KG1 (cell line): ENCODE measurements at places on chromosomes 1 and 21.

DNA sequence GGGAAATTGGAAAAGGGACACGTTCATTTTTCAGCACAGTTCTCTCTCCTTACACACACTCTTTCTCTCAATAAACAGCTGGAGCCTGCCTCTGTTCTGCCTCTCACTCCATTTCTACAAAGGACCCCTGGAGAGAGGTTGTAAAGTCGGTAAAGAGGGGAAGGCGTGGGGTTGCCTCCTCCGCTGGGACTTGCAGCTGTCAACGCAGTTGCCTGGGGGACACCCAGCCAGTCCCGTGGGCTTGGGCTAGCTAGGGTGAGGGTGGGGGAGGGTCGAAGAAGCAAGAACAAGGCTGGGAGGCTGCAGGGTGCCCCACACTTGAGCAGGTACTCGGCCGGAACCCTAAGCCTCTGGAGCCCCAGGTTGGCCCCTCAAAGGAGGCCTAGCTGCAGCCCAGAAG lies 27.6 kb downstream of the C1orf216 start:
- no peak for DNase-seq

- DNase-seq, result no peak
Measured at GRCh38 chr21:35227786-35228185, 178.7 kb upstream of the RUNX1 start.

DNA sequence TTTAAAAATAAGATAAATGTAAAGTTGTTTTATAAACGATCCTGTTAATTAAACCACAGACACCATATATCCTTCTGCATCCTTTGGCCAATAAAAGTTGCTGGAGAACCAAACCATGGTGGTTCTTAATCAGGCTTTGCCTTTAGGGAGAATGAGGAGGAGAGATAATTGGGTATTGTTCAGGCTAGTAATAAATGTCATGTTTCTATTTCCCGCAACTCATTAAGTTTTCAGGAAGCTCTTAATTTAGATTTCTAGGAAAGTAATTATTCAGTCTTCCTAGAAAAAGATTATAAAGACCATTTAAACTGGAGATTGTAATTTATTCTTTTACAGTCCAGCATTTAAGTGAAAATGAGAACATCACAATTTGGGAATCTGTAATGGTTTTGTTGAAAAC lies 34.5 kb downstream of the RAB4A start:
- DNase-seq, result no peak

DNA sequence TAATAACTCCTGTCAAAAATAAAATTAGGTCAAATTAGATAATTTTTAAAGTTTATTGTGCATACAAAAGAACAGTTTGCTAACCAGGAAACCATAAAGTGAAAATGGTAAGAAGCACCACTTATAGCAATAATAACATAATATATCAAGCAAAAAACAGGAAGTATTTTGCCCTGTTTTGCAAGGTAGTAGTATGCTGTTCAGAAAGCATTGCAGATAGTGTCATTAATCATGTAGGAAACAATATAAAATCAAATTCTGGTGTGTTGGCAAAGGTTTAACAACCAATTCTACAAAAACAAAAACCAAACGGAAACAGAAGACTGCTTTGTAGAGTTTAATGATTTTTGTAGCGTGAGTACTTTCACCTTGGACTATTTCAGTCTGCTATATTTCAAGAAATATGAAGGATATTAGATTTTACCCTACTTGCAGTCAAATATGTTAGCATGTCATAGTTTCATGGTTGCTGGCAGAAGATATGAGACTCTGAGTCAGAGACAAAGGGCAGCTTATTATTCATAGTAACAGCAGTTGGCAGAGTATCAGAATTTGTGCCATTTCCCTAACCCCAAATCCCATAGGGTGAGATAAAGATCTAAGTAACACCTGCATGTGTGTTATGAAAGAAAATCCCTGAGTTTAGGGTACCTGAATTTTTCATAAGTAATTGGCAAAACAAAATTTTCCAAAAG lies 729.0 kb upstream of the BRINP3 start:
- no peak for DNase-seq

DNA sequence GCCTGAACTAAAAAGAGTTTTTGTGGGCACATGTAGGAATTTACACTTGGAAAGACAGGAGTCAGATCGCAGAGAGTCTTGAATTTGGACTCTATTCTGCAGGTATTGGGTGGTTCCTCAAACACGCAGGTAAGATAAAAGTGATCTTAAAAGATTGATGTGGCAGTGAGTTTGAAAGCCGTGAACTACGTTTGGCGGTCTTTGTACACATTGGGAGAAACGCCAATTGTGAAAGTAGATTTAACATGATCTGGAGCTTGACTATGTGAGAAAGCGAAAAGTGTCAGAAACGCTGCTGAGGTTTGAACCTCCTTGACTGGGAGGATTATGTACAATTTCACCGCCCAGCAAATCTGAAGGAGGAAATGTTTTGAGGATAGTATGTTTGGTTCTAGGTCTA lies 1.5 kb upstream of the PPP2R5A start:
- DNase-seq, result no peak

- DNase-seq, result no peak
Measured at GRCh38 chr1:41902159-41902577, 16.6 kb downstream of the HIVEP3 start.

GRCh38 chr1:175131095-175131494 lies 61.5 kb downstream of the KIAA0040 start:
- DNase-seq, result no peak
